BE2C (cell line): ENCODE measurements at places on chromosomes 1 and 21.

GRCh38 chr1:244231572-244232315, 180.7 kb downstream of the ZBTB18 start:
- peak; percentile 32 for DNase-seq

DNA sequence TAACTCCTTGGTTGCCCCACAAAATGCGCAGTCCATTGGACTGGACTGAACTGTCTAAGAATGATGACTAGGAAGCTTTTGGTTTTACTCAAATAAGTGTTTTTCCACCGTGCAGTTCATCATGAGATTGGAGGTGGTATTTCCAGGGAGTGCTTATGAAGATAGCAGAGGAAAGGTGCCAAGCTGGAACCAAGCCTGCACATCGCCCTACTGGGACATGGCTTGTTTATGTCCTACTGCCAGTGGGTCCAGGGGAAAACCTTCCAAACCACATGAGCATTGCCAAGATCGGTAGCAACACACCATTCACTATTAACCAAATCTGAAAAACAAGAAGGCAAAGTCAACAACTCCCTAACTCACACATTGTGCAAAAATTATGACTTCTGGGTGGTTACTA, 54.7 kb upstream of the DSCAM start:
- DNase-seq = no peak

DNA sequence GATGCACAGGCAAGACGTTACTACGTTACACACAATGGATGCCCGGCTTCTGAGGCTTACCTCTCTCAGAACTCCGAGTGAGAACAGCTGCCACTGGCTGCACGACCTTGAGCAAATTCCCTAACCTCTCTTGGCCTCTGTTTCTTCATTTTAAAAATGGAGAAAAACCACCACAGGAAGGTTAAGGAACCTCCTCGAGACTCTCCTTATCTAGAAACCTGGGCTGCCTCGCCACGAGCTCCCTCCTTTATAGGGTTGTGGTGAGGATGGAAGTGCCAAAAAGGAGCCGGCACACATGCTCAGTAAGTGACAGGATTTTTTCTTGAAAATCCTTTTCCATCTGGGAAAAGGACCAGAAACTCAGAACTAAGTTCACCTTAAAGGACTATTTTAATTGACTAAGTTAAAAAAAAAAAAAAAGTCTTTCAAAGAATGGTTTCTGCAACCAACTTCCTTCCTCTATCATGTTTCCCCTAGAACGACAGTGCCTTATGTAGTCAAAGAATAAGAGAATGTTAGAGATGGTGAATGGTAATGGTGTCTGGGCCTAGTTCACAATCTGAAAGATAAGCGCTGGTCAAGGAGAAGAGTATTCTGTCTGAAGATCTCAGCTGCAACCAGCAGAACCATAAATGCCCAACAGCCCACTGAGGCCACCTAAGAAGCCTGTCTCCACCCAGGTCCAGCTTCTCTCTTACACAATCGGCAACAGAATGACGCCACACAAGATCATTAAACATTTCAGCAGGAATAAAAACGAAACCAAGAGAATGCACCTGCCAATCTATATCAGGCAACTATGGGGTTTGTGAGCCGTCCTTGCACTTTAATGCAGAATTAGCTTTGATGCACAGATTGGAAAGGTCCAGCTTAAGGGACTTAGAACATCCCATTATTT, 64.9 kb downstream of the SLC45A1 start:
- no peak for DNase-seq

DNA sequence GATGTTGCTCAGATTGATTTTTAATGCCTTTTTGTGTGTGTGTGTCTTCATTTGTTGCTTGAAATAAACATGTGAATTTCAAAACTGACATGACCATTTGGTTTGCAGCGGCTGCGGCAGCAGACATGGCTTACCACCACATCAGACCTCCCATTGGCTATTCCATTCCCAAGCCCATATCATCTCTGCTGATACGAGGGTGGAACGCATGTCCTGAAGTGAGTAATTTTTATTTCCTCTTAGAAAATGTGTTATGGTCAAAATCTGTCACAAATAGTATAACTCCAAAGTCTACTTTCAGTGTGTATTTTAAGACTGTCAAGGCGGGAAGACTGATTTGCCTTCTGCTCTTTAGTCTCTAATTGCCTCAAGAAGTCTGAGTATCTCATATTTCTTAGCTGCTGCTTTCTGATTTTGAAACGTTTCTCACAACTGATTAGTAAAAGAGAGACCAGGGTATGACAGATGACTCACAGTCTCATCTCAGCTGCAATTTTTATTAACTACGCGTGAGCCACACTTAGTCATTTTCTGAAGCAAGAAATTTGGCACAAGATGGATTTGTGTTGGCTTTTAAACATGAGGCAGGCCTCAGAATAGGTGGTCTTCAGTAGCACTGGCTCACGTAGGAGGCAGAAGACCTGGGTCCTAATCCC, 49.0 kb downstream of the LRRC53 start:
- no peak for DNase-seq

GRCh38 chr21:25494804-25495203, 112.5 kb downstream of the MRPL39 start:
- no peak for DNase-seq

DNA sequence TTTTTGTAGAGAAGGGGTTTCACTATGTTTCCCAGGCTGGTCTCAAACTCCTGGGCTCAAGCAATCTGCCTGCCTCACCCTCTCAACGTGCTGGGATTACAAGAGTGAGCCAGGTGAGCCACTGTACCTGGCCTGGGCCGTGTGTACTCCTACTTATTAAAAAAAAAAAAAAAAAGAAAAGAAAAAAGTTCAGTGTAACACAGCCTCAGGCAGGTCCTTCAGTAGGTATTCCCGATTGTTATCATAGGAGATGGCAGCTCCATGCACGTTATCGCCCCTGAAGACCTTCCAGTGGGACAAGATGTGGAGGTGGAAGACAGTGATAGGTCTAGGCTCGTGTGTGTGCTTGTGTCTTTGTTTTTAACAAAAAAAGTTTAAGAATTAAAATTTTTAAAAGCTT, 3.3 kb downstream of the ECHDC2 start:
- DNase-seq = no peak

DNA sequence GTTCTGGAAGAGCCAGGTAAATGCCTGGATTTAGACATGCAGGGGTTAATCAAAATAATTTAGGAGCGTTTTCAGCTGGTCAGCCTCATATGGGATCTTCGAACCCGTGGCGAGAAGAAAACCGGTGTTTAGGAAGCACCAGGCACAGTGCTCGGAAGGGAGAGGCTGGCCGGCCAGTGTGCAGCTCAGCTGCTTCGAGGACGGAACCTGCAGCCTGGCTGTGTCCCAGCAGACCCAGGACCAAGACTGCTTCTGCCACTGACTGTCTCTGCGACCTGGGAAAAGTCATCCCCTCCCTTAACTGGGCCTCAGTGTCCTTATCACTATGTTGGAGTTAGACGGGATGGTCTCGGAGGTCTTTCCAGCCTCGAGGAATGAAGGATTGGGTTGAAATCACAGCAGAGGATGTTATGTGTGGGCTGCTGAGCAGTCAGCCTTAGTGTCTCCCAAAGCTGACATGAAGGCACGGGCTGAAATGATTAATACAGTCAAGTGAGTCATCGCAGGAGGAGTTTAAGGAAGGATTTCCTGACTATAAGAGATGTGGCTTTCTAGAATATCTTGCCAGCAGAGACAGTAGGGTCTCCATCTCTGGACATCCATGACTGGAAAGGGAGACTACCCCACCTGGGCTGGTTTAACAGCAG, 20.8 kb downstream of the PPFIA4 start:
- no peak for DNase-seq

DNA sequence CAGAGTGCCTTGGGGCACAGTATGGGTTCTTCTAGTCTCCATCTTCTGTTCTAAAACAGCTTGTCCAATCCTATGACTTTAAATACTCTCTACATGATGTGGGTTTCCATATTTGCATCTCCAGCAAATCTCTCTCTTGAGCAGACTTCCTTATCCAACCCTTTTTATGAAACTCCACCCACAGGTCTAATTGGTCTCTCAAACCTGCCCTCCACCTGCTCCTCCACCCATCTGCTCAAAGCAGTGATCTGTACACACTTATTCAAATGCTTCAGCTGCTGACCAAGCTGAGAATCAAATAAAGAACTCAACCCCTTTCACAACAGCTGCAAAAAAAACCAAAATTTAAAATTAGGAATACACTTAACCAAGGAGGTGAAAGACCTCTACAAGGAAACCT, 11.5 kb downstream of the MCOLN2 start:
- DNase-seq = no peak

- no peak for DNase-seq
Observed at GRCh38 chr21:44931137-44931500, 8.7 kb upstream of the SLX9 start.

DNA sequence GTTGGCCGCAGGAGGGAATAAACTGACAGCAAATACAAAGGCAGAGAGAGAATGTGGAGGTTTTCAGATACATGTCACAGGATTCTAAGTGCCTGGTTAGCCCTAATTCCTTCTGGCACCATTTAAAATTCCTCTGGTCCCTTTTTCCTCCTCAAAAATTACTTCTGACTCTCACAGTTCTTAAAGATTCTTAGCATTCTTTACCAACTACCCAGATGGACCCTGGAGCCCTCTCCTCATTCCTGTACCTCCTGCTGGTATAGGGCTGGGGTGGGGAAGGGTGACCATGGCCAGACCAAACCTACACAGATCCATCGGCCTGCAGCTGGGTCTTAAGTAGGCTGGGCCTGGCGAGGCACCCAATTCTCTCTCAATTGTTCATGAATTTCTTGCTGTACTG, 7.2 kb downstream of the MKNK1 start:
- DNase-seq = no peak

DNA sequence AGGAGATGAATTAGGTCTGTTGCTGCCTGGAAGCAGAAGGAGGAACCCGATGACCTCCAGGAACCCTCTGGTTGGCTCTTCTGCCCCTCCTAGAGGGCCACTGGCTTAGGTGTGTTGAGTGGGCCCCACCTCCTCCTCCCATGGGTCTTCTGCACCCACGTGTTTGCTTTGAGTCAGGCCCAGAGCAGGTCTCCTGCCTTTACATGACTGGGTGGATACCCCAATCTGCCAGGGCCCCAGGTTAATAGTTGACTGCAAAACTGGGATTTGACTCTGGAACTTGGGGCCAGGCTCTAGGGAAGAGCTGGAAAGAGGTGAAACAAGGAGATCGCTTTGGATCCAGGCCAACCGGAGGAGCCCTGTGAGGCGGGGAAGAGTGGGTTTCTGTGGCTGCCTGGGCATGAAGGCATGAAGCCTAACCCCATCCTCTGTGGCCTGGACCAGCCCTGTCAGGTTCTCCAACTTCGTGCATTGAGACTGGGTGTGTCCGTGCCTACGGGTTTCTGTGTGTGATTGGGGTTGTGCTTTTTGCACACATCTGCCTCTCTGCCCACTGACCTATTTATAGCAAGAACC, 7.8 kb upstream of the LAD1 start:
- DNase-seq = no peak

GRCh38 chr21:39900911-39901310, 33.7 kb downstream of the PCP4 start:
- no peak for DNase-seq

DNA sequence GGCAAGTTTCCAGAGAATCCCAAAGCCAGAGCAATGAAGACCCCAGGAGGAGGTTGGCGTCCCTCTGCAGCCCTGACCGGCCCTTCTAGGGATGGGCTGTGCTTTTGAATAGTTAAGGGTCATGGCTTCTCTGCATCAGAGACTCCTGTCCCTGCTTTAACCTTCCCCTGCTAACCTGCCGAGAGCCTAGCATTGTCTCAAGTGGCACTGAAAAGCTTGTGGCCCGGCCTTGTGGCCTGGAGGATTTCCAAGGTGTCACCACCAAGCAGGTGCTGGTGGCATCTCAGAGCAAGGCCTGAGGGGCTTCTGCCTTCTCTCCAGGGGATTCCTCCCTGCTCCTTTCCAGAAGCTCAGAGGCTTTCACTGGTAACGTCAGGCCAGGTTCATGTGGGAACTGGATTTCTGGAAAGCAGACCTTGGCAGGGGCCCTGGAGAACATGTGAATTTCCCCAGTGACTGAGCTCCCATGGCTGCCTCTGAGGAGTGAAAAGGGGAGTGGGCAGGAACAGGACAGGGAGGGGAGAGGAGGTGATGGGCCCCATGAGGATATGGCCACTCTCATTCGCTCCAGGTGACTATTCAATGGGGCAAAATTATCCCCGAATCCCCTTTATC, 409.9 kb downstream of the PTPRU start:
- no peak for DNase-seq

- DNase-seq = peak; percentile 48
Observed at GRCh38 chr1:234602334-234603220, 7.4 kb downstream of the IRF2BP2 start.

DNA sequence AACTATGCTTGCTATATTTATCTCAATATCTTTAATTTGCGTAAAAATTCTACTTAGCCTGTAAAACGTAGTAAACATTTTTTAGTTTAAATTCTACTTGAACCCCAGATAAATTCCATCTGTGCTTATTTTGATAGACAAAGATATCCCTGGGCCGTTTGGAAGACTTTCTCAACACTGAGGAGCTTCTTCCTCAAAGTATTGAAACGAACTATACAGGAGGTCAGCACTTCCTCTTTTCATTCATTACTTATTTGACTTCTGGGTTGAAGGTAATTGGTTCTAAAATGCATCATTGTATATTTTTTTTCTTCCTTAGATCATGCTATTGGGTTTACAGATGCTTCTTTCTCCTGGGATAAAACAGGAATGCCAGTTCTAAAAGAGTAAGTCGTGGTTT, 74.7 kb downstream of the HSPA13 start:
- DNase-seq = no peak

GRCh38 chr1:112387807-112388206, 8.2 kb upstream of the CTTNBP2NL start:
- no peak for DNase-seq

- DNase-seq = no peak
Observed at GRCh38 chr1:197096137-197096536, 29.1 kb upstream of the F13B start.

- no peak for DNase-seq
Observed at GRCh38 chr1:204960306-204961125, 82.5 kb upstream of the CNTN2 start.

- no peak for DNase-seq
Observed at GRCh38 chr1:226691247-226691646, 47.8 kb downstream of the ITPKB start.

DNA sequence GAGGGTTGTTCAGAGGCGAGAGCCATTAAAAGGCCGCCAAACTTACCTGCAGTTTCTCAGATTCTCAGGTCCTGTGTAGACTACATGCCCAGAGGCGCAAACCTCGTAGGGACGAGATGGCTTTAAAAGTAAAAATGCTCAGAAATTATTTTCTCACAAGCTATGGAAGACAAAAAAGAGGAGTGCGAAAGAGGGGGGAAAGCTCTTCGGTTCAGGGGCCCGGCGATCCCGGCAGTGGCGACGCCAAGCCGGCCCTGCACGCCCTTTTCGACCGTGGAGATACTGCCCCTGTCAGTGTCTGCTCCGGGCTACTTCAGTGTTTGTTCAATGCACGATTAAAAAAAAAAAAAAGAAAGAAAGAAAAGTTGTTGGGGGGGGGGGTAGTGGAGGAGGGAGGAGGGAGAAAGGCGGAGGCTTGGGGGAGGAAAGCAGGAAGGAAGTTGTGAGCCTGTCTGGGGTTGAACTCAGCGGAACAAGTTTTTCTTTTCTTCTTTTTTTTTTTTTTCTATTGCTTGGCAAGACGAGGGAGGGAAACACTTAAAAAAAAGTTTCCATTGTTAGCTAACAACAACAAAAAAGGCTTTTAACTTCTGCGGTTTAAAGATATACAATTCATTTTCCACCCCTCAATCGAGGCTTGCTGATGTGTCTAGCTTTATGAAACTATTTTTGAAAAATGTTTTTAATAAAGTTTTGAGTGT, at the start of gene ITPKB:
Gene ITPKB, minus strand, starts transcription at position 288 of the 701 bp plus-strand sequence. CDS start 1,824 bp downstream, outside the sequence.
- DNase-seq = no peak

- no peak for DNase-seq
Observed at GRCh38 chr1:117025568-117025967, 24.0 kb downstream of the CD101 start.

- DNase-seq = no peak
Observed at GRCh38 chr21:34093083-34093482, 19.7 kb downstream of the MRPS6 start.
